ENCODE measurements at places on chromosomes 1 and 21.

GRCh38 chr1:246930830-246931548 is 759 bp downstream of the AHCTF1 start:
- DNase-seq: no peak

DNA sequence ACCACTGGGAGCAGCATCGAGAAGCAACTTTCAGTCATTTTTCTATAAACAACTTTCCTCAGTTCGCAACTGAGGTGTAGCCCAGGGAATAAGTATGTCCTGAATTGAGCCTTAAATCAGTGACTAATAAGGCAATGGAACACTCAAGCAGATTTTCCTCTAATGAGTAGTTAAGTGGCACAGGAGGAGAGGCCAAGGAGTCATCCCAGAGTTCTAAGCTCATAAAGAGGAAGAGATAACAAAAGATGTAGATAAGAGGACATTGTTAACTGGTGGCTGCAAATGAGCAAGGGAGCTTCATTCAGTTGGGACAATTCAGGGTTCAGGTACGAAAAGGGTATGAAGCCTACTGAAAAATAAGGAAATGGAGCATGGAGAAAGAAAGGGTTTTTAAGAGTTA is 64.5 kb downstream of the LRRC40 start:
- DNase-seq: no peak

GRCh38 chr1:240284656-240285414 is 193.2 kb downstream of the FMN2 start:
- DNase-seq: no peak

GRCh38 chr1:54273092-54273794 is 73.3 kb downstream of the MRPL37 start:
- DNase-seq: no peak

DNA sequence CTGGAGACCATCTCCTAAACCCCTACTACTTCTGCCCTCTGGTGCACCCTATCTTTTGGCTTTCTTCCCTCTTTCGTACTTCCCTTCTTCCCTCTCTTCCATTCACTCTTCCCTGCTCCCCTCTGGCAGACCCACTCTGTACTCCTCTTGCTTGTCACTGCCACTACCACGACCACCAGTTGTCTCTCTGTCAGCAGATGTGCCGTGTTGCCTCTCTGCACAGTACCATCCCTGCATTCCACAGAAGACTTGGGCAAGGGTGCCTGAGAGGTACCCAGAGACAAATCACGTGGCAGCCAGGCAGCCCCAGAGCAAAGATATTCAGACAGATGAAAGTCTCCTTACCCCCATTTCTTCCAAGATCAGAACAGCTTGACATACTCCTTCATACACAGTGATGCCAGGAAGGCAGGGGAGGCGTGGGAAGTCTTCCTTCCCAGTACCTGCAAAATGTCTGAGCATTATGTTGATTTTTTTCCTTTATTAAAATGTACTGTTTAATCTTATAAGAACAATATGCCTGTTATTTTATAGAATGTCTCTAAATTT is 15.0 kb downstream of the CAMSAP2 start:
- no peak for DNase-seq

GRCh38 chr1:225448146-225448805 is 20.4 kb upstream of the LBR start:
- no peak for DNase-seq

- no peak for DNase-seq
These were observed 13.8 kb upstream of the PHLDA3 start for GRCh38 chr1:201482755-201483154.

DNA sequence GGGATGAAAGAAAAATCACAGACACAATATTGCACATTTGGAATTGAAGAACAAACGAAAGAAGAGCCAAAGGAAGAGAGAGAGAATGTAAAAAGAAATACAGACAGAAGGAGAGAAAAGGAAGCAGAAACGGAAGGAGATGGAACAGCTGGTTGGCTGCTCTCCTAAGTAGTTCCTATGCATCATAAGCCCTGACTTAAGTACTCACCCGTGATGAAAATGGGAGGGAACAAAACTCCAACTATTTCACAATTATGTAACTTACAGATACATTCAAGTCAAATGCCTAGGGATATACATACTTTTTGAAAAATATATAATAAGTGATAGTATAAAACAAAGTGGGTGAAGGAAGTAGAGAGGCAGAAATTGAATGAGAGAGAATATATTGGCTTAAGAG is 88.5 kb downstream of the TTLL7 start:
- DNase-seq: no peak

- peak; percentile 10 for DNase-seq
These were observed 332.9 kb upstream of the PTBP2 start for GRCh38 chr1:96388421-96389310.

DNA sequence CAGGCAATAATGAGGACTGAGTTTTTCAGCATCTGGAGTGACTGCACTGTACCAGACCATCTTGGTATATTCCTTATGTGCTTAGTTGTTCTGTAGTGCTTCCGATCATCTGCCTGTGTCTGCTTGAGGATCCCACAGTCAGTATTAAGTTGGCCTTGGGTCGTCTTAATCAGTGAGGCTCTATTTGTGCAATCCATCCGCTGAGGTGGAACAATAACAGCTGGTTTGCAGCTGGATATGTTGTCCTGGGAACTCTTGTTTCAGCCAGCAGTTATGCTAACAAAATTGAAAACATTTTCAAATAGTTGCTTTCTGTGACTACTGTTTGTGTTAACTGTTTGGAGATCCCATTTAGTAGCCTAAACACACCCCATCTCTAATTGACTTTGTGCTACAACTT is 73.7 kb downstream of the LAMC1 start:
- DNase-seq: no peak

DNA sequence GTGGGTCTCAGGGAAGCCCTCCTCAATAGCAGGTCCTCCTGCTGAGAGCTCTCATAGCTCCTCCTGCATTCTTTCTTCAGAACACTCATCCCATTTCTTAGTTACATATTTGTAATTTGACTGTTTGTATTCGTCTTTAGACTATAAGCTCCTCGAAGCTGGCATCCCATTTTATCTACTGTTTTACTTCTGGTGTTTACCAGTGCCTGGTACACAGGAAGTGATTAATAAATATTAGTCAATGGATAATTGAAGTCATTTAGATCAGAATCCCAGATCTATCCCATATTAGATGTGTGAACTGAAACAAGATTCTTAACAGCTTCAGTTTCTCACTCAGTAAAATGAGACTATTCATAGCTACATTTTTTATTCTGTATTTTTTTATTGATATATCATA is 88.7 kb downstream of the PLPP3 start:
- DNase-seq: no peak

GRCh38 chr1:84693005-84693404 is 2.7 kb upstream of the SSX2IP start:
- no peak for DNase-seq

DNA sequence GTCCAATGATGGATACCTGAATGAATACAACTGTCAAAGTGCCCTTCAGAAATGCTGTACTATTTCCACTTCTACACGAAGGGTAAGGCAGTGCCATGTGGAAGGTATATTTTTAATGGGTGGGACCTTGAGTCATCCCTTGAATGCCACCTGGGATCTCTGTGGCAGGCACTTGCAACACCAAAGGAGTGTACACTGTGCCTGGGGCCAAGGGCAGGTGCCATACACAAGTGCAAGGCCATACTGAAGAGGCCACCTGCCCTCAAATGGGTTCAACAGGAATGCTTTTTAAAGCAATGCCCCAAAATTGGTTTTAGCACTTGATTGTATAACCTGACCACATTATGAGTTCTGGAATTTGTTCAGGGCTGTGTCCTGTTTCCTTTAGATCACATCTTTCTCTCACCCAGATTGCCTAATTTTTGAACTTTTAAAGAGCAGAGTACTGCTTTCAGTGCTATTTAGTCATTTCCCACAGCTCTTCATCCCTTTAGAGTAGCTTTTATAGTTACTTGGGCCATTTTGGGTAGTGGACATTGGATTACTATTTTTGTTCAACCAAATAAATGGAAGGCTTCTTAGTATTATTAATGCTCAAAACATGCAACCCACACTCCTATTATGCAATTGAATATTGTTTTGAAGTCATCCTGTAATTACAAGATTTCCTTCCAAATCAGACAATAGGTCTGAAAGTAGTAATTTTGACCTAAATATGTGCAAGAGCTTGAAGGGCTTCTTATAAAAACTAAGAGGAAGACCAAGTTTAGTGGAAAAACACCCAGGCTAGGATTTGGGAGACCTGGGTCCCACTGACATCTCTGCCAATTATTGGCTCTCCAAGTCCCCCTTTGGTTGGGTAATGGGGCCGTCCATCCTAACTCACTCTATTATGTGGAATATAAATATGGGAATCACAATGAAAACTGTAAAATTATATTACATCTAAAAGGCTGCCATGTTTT is 57.2 kb downstream of the LEPR start:
- no peak for DNase-seq

DNA sequence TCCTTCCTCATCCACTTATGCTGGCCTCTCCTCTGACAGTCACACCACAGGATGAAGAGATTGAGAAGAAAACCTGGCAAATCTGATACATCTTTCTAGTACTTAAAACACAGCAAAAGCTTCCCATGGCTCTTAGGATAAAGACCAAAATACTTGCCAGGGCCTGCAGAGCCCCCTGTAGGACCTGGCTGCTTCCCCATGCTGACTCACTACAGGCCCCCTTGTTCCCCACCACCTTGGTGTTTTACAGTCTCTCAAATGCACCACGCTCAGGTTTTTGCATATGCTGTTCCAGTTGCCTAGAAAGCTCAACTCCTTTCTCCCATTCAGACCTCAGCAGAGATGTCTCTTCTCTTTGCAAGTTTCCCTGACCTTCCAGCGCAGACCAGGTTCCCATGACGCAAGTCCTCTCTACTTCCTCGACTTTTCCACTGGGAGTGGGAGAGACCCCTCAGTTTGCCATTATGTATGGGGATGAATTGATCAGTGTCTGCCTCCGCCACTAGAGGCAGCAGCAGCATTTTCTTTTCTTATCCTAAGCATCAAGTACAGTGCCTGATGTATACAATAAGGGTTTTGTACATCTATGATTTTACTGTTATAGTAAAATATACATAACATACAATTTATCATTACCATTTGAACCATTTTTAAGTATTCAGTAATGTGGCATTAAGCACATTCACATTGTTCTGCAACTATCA is 113.8 kb upstream of the C8B start:
- no peak for DNase-seq

DNA sequence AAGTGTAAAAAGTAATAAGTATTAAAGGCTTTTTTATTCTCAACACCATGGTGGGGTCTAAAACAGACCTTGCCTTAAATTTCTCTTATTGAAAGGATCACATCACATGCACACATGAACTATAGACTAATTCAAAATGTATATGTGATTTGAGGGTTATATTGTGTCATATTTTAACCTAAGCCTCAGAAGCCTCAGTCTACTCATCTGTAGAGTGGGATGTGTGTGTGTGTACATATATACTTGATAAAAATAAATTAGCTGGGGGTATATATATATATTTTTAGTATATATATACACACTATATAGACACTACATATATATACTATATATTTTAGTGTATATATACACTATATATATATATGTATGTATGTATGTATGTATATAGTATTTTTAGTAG is 58.8 kb downstream of the KCTD3 start:
- no peak for DNase-seq

DNA sequence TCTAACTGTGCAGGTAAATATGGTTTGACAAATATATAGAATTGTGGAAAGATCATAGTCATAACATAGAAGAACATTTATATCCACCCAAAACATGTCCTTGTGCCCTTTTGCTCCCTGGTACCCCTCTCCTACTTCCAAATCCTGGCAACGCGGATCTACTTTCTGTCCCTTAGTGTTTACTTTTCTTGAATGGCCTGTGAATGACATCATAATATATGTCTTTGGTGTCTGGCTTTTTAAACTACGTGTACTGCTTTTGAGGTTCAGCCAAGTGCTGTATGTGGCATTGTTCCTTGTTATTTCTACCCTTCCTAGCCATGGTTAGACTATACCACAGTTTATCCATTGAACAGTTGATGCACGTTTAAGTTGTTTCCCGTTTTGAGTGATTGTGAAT is 155.6 kb downstream of the SDCCAG8 start:
- no peak for DNase-seq

DNA sequence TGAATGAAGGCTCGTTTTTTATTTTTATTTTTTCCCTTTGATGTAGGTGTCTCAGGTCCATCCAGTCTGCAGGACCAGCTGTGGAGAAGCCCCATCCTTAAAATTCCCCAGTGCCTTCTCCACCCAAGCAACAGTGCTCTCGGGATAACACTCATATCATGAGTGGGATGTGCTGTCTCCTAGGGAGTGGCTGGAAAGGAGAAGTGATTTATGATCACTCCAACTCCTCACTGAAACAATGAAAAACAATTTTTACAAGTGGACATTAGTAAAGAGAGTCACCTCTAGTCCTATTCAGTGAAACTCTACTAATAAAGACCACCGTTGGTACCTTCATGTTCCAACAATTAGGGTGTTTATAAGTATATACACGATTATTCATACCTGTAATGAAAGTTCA is 3.5 kb downstream of the STUM start:
- no peak for DNase-seq

- no peak for DNase-seq
These were observed 149.6 kb downstream of the PTPRU start for GRCh38 chr1:29385966-29386365.

DNA sequence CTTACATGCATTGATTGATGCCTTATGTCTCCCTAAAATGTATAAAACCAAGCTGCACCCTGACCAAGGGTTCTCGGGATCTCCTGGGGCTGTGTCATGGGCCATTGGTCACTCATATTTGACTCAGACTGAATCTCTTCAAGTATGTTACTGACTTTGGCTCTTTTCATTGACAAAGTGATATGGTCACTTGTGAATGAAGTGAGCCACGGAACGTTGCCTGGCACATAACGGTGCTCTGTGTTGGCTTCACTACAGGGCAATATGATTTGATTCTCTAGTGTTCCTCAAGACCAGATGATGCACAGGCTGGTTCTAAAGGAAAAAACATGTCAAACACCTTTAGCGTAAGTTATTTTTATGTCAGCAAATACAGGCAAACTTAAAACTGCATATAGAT is 11.4 kb upstream of the IL10RB start:
- DNase-seq: no peak

DNA sequence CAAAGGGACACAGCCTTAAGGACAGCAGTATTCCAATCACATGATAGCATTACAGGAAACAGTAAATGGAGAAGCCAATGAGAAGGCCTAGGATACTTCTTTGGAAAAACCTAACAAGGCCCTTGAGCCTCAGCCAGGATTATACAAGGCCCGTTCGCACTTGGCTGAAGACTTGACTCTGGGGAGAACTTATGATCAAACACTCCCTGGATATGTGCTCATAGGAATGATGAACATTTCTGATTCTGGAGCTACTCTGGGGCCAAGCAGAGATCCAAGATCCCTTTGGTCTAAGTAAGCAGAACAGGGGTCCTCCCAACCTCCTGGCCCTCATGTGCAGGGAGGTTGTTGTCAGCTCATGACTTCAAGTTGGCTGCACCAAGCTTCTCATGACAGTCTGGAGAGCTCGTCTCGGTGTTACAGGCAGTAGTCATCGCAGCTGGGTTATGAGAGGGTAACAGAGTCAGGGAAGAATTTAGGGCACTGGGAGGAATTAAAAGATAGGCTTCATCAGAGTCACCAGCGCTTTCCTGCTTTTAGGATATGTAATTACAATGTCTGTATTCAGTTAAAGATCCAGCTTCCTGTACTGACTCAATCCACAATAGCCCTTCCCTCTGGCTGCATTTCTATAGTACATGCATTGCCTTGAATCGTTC is 92.5 kb upstream of the IRF2BP2 start:
- DNase-seq: no peak
